Stimulated activated CD4-positive, alpha-beta T cell treated with anti-CD3 and anti-CD28 coated beads, Interleukin-1b, Interleukin-23, amount 100 ng/mL, for 1 hour (primary cell): ENCODE measurements at places on chromosomes 2 and 18.

- no peak for DNase-seq
These were observed 391.6 kb downstream of the ADCYAP1 start for GRCh38 chr18:1296237-1296636.

- no peak for DNase-seq
These were observed 23.3 kb downstream of the PELI1 start for GRCh38 chr2:64120928-64121327.

DNA sequence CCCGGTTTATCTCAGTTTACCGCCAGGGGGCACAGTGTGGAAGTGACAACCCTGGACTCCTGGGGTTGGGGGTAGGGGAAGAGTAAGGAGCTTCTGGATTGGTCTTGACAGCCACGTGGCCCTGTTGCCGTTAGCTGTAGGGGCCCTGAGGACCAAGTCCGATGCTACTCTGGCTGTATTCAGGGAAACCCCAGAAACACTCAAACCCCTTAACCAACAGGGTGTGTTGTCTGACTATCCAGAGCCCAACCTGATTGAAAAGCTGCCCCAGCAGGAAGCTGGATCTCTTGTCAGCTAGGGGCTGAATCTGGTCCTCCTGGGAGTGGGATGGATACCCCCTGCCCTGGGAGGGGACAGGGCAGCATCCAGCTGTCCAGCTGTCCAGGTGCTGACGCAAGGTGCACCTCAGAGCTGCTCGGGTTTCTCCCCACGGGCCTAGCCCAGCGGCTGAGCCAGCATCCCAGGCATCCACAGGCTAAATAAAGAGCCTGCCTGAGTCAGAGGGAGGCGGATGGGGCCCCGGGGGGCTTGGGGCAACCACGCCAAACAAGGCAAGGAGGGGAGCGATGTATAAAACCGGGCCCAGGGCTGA, 3.1 kb upstream of the GMPPA start:
- DNase-seq, result no peak

- DNase-seq, result no peak
These were observed 127.8 kb upstream of the SYT4 start for GRCh38 chr18:43405097-43405496.

- DNase-seq, result no peak
These were observed 200.0 kb downstream of the GLI2 start for GRCh38 chr2:120935339-120936313.

GRCh38 chr2:27118525-27119329, at the start of gene CGREF1:
CGREF1 (minus strand) TSS chr2:27119128; CDS start chr2:27104366, 14,762 bp downstream.
- DNase-seq, result no peak

- no peak for DNase-seq
These were observed 184.8 kb upstream of the SP5 start for GRCh38 chr2:170530284-170530745.

GRCh38 chr2:62175728-62176127, 20.2 kb upstream of the B3GNT2 start:
- DNase-seq, result no peak

GRCh38 chr2:8600456-8600855, 81.4 kb upstream of the ID2 start:
- DNase-seq, result no peak

DNA sequence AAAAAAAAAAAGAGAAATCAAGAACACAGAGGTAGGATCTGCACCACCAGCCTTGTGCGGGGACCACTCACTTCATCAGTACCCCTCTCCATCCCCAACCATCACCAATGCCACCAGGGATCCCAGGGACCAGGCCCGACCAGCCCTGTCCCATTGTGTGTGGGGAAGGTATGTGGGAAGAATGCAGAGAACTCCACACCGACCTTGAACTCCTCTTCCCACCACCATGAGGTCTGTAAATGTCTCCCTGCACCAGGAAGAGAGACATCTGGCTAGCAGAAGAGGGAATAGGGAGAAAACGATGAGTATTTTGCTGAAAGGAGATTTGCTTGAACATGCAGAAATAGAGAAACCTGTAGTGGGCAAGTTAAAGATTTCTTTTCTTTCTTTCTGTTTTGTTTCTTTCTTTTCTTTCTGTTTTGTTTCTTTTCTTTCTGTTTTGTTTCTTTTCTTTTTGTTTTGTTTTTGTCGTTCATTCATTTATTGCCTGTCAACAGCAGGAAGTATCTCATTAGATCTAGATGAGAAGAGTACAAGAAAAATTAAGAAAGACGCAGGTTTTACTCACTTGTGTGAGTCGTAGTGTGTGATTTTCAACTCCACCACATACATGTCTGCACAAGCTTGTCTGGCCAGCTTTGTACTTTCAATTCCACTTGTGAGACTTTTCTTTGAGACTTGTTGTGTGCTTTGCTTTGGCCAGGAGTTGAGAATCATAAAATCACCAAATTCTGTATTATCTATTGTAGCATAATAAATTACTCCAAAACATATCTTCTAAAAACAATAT, 179.8 kb upstream of the HAAO start:
- no peak for DNase-seq

DNA sequence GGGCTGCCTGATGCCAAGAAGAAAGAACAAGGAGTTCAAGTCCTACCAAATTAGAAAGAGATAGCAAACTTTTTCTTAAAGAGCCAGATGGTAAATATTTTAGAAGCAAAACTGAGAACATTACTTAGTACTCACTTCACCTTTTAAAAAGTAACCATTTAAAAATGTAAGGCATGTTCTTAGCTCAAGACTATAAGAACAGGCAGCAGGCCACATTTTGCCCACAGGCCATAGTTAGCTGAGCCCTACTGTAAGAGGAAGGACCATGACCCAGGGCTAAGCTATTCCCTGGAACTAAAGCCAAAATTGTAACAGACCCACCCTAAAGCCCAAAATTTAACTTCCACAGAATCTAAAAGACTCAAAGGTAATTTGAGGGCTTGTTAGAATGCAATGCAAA, 31.3 kb downstream of the USP40 start:
- no peak for DNase-seq

- no peak for DNase-seq
These were observed 60.4 kb downstream of the SETBP1 start for GRCh38 chr18:44741085-44741484.

GRCh38 chr18:72762515-72763122, 105.2 kb downstream of the NETO1 start:
- no peak for DNase-seq

GRCh38 chr2:53200072-53200471, 567.5 kb upstream of the CHAC2 start:
- no peak for DNase-seq

DNA sequence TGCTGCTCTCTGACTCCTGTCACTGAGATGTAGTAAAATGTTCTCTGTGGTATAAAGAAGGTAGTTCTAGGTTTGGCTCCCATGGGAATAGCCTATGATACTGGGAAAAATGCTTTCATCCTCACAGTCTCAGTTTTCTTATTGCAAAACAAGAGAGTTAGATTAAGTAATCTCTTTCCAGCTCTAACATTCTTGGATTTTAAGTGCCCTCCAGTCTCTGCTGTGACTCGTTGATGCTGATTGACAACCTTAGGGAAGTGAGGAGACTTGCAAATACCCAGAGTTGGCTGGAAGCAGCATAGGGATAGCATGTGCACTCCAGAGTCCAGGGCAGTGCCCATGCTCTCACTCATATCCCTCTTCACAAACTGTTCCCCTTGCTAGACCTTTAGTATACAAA, 534.9 kb downstream of the SLC4A3 start:
- no peak for DNase-seq

- DNase-seq, result no peak
These were observed 862 bp downstream of the C18orf54 start for GRCh38 chr18:54358495-54359040.

DNA sequence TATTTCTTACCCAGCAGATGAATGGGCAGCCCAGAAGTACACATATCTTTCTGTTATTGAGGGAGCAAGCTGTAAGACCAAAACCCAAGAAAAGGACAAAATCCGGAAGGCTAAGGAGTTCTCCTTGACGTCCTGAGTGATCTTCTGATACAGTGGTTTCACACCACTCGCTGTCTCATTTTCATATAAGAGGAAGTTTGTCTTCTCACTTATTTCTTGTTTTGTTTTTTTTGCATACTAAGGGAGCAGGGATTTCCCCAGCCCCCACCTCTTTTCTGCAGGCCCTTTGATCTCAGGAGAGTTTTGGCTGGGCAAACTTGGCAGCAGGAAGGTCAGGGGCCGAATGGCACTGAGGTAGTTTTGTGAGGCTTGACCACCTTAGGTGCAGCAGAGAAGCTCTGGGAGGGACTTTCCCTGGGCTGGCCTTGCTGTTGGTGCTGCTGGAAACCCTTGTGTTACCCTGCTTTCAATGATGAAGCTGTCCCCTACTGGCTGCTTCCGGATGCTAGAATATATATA, 13.3 kb downstream of the CHRNA1 start:
- no peak for DNase-seq

GRCh38 chr18:75207310-75208154, 1.4 kb downstream of the PTGR3 start:
- no peak for DNase-seq

DNA sequence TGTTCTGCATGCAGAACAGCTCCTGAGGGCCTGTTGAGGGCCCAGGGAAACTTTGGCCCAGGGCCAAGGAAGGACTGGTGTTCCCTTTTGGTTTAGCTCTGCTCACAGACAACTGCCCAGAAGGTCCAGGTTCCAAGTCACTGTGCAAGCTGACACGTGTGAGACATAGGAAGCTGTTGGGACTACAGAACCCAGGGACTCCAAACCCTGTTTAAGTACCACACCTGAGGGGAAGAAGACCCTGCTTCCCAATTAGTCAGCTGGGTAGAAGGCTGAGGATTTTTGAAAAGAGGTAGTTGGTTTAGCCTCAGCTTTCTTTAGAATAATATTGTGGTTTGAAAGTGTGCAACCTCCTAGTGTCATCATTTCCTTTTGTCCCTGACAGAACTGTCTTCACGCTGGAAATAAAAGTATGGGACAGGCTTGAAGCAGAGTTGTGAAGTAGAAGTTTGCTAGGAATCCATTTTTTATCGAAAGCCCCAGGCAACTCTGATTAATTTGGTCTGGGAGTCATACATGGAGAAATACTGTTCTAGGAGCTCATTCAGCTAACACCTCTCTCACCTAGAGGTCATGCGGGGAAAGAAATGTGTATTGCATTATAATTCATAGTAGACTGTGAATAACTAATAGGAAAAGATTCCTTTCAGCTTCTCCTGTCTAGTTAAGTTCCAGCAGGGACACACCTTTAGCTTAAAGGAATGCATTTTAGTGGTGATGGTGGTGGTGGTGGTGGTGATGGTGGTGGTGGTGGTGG, 19.9 kb upstream of the IL1RL1 start:
- DNase-seq, result no peak

DNA sequence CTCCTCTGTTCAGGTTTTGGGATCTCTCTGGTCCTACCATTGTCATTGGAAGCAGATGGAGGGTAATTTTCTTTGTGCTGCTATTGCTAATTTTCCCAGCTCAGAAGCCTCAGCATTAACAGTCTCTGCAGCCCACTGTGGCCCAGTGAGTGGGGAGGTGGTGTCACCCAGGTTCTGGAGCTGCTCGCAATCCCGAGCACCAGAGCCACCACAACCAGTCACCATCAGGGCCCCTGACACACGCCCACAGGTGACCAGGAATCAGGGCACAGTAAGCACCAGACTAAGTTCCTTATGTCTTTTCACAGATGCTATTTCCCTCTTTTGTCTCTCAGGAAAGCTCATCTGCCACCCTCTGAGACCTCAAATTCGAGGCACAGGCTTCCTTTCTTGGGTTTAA, 87.9 kb downstream of the SEPTIN10 start:
- no peak for DNase-seq

DNA sequence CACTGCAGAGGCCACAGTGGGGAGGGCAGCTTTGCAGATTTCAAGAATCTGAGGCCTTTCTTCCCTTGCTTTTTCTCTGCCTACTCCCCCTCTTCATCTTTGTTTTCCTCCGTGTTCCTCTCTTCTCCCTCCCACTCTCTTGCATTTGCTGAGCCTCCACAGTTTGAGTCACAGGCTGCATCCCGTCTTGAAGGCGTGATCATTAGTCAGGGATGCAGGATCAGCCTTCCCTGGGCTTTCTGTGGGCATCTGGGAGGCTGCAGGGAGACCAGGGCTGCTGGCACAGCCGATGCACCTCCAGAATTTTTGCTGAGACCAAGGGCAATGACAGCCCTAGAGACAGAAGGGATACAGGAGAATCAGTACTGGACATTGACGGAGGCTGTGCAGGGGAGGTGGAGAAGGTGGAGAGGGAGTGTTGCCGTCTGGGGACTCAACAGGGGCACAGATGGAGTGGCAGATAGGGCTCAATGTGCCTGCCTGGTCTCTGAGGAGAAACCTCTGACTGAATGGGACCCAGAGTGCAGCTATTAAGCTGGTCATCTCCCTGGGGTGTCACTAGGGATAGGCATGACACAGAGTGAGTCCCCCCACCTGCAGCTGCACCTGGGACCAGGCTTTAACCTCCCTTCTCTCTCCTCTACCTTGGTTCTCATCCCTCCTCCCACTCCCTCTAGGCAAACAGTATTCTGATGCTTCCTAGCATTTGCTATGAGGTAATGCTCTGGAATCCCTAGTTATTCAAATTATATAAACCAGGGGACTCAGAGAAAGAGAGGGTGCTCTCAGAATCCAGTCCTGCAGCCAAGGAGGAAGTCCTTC, 29.0 kb upstream of the DNAJC27 start:
- no peak for DNase-seq

GRCh38 chr2:41137031-41137430, 685.1 kb upstream of the SLC8A1 start:
- no peak for DNase-seq

GRCh38 chr2:121282800-121283385, 2.1 kb downstream of the TFCP2L1 start:
- DNase-seq, result no peak

- DNase-seq, result no peak
These were observed 15.7 kb downstream of the ZEB2 start for GRCh38 chr2:144504218-144504641.

- DNase-seq, result no peak
These were observed 176.9 kb upstream of the PGAP1 start for GRCh38 chr2:197103363-197103762.

DNA sequence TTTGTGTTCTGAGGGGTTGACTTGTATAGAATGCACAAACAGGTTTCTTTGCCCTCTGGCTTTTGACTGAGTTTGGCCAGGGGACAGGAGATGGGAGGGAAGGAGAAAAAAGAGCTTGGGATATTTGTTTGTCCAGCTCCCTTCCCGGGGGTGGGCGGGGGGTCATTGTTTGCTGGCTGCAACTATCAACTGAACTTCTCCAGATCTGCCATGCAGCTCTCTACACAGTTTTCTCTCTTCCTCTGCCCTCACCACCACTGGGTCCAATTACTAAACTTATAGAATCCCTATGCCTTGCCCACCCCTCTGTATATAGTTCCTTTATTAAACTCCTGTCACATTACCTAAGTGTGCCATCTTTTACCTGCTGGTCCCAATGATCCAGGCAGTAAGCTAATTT, 32.8 kb upstream of the CHN1 start:
- no peak for DNase-seq

- DNase-seq, result no peak
These were observed 8.6 kb upstream of the RPL37A start for GRCh38 chr2:216490061-216490460.

DNA sequence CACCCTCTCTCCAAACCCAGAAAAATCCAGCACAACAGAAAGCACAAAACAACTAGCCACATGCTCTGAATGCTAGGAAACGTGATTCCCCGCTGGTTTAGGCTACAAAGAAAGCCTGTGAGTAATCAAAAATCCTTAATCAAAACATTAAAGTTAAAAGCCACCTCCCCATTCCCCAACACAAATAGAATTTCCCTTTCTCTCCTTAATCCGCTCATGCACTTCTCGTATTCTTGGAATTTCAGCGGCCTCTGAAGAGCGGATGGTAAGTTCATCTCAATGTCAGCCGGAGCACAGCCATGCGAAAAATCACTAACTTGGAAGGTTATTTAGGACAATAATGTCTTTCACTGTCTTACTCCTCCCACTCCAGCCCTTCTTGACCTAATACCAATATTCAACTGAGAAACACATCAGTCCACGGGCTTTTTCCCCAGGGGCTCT, 126.7 kb downstream of the OSBPL1A start:
- no peak for DNase-seq

- DNase-seq, result no peak
These were observed 253.6 kb downstream of the EPHA4 start for GRCh38 chr2:221318376-221319130.
